Stimulated activated CD8-positive, alpha-beta memory T cell treated with anti-CD3 and anti-CD28 coated beads, Interleukin-2, amount 100 ng/mL, for 1 hour (primary cell): ENCODE measurements at places on chromosomes 2 and 18.

DNA sequence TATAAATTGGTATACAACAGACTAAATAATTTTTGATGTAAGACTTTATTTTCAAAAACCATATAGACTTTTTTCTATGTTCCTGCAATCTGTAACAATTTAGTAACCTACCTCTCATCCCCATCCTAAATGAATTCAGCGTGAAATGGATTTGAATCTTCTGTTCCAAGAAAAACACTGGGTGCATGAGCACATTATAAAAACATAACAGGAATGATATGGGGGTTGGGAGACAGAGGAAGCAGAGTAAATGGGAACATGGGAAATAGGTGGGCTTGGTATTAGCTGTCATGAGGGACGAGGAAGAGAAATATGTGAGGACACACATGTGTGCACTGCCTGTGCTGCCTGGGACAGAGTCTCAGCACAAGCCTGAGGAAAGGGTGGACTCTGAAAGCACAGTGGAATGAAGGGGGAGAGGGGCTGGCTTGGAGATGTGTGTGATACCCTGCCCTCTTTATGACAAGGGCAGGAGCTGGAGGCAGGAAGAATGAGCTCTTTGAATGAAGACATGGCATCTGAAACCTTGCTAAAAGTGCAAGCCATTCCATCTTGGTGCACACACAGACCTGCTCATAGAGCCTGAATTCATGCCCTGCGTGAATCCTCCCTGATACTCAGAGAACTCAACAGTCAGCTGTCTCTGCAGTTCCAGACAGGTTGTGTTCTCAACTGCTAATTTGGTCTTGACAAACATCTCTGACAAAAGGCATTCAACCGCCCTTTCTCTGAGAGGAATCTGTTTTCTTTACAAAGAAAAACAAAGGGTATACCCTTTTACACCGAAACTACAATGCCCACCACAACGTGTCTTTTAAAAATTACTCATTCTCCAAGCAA is 66.6 kb downstream of the EPB41L3 start:
- no peak for DNase-seq

DNA sequence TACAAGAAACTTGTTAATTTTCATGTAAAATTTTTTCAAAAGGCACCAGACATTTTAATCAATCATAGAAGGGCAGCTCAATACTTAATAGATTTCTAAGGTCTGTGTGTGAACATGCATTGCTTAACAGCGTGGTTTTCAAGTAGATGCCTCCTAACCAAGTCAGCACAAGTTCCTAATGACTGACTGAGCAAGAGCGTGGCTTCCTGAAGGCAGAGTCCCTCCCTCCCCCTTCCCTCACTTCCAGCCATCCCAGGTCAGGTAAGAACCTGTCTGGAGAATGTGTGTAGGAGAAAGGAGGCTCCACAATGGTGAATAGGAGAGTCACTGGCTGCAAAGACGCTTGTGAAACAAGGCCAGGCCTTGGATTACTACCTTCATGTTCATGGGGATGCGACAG is 33.5 kb upstream of the DAPL1 start:
- DNase-seq = no peak

DNA sequence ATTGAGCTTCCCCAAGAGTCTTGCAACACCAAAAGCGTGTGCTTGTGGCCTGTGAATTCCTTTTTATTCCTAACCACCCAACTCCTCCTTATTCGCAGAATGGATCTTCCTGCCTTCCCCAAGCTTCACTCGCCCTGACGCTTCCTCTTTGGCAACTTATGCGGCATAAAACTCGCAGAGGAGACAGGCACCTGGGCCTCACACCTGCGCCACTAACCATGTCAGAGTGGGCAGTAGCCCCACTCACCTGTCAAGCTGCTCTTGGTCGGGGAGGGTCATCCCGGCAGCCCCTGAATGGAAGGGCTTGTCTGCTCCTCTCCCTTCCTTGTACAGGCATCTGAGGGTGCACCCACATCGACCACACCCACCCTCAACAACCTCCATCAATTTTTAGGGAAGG is 106.9 kb upstream of the GPC1 start:
- DNase-seq = no peak

GRCh38 chr18:36322408-36322728 is 24.9 kb downstream of the FHOD3 start:
- no peak for DNase-seq

GRCh38 chr2:233850745-233851144 is 3.6 kb downstream of the HJURP start:
- DNase-seq = no peak

DNA sequence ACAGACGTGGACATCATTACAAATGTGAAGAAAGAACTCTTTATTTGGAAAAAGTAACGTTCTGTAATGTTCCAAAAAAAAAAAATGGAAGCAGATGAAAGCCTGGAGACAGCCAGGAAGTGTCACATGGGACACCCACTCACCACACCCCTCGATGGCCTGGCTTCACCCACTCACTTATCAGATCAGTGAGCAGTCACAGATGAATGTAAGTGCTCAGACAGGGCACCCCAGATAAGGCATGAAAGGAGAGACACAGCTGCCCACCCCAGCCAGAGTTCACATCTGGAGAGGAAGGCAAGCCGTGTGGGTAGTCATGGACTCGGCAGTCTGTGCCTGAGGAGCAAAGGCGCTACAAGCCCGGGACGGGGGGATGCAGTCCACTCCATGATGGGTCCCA is 105.2 kb downstream of the SEPTIN10 start:
- DNase-seq = no peak

- DNase-seq = no peak
Observed at GRCh38 chr2:126940331-126940730, 41.6 kb downstream of the TEX51 start.

DNA sequence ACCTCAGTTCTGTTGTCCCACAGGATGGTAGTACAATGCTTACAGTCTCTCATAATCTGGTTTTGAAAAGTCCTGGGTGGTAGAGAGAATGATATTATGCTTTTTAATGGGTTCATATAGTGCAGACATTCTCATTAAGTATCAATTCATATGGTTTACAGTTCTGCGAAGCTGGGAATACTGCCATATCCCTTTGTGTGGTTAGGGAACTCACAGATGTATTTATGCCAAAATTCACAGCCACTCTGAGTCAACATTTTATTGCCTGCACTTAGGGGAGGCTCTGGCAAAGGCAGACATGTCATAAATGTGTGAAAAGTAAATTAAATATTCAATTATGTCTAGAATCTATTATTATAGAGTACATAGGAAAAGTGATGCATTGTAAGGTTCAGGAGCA is 808.2 kb downstream of the SUCLG1 start:
- no peak for DNase-seq

DNA sequence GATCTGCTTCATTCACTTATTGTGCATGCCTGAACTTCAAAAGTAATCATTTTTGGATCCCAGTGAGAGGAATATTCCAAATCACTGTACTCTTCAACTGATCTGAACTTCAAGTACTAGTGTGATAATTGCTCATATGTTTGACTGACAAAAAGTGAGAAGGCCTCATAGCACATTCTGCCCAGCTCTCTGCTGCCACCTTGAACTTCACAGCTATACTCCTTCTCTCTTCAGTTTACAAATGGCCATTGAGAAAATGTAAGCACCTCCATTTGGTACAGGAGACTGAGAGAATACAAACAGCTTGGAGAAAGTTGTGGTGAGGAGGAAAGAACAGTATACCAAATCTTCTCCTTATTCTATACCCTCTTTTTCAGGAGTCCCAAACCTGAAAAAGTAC is 946.0 kb upstream of the CHAC2 start:
- no peak for DNase-seq
